ENCODE measurements at places on chromosomes 1 and 21.

- no peak for DNase-seq
Observed at GRCh38 chr1:155864393-155864792, 5.0 kb downstream of the SYT11 start.

DNA sequence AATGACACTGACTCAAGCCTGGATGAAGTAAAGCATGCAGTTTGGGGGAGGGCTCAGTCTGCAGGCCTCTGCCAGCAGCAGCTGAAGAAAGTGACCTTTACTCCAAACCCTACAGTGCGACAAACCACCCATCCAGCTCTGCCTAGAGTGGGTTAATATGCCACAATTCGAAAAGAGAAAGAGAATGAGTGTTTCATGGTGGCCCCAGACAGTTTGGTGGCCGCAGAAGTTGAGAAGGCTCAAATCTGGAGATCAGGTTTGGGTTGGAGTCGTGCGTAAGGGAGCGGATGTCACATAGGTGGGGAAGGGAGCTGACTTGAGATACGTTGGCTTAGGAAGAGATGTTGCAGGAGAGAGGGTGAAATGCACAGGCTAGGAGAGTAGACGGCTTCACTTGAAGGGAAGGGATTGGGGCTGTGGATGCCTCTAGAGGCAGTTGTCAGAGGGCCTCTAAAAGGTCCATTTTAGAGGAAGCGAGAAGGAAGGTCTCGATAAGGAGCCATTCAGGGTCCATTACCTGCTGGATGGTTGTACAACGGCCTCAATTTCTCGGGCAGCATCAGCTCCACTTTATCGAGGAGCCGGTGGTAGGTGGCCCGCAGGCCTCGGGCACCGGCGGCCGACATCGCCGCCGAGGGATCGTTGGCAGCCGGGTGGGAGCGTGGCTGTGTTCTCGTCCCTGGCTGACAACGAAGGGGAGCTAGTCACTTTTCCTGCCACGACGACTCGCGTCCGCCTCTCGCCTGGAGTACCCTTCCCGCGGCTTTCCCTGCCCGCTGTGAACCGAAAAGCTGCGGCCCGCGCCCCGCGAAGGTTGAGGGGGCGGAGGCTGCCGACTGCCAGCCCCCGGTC, 1.0 kb upstream of the DCAF6 start:
- no peak for DNase-seq

DNA sequence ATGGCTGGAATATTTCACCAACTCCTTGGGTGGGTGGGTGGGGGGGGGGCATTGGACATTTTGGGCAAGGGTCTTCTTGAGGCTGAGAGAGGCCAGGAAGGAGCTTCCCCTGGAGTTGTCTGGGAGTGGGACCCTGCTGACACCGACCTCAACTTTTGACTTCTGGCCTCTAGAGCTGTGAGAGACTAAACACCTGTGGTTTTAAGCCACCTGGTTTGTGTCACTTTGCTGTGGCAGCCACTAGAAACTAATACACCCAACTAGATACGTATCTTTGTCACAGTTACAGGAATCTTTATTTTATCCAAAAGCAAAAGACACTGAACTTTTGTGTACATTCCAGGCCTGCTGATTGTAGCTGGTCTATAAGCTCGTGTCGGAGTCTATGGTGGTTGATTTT, 9.9 kb upstream of the RIPK4 start:
- no peak for DNase-seq

DNA sequence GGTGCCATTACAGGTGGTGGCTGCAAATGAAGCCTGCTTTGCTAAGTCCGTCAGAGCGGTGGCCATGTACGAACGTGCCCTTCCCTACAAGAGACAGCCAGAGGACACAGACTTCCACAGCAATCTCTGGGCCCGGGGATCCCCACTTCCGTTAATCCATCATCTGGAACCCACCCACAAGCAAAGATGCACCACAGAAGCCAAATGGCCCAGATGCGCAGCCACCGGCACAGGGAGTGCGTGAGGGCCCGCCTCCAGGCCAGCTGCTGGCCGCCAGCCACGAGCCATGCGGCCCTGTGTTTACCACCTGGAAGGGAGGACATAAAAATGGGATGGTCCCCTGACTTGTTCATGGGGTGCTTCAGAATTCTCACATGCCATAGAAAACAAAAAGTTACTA, 22.1 kb downstream of the MRAP start:
- no peak for DNase-seq

GRCh38 chr1:111769517-111770146, 13.9 kb downstream of the DDX20 start:
- peak; percentile 68 for DNase-seq

GRCh38 chr1:44723064-44723463, 7.9 kb downstream of the RNU5D-1 start:
- DNase-seq: no peak

DNA sequence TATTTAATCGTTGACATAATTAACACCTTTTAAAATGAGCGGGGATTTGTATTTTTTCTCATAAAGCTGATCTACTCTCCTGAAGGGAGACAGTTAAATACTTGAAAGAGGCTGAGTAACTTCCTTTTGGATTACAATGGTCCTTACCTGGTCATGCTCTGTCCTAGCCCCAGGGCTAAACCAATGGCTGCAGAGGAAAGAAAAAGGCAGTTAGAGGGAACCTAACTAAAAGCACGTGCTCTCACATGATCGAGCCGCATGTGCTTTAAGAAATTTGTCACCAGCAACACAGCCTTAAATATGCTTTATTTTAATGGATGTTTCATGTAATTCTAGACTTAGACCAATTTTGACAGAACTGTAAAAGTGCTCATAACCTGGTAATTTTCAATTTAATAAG, 132.7 kb downstream of the GPATCH2 start:
- no peak for DNase-seq

Data from NCI-H1105 (cell line).